CD4-positive, alpha-beta T cell (primary cell): ENCODE measurements at places on chromosomes 4 and X. TPM values are rescaled to one million over a fixed set of nuclear protein-coding genes. Genes with fewer than 3 reads are reported as not detected.

The SLC25A43 gene
- total RNA-seq, result 1.0 TPM

The CLTRN gene
- total RNA-seq, result 0.44 TPM

The USP17L12 gene
- not detected for total RNA-seq

GRCh38 chr4:108320061-108320460 lies 151.3 kb upstream of the LEF1 start:
- no peak overlapping the region for H3K27ac ChIP-seq
- DNase-seq, result no peak
- H3K27me3 ChIP-seq, result no peaks in the 10 kb centered on the region
- H3K4me3 ChIP-seq, result no peak overlapping the region
- no peaks in the 10 kb centered on the region for H3K4me1 ChIP-seq
- no peaks in the 10 kb centered on the region for H3K36me3 ChIP-seq

GRCh38 chr4:183140911-183141320 lies 41.9 kb downstream of the WWC2 start:
- H3K4me3 ChIP-seq, result no peak overlapping the region
- DNase-seq, result no peak
- no peaks in the 10 kb centered on the region for H3K36me3 ChIP-seq

DNA sequence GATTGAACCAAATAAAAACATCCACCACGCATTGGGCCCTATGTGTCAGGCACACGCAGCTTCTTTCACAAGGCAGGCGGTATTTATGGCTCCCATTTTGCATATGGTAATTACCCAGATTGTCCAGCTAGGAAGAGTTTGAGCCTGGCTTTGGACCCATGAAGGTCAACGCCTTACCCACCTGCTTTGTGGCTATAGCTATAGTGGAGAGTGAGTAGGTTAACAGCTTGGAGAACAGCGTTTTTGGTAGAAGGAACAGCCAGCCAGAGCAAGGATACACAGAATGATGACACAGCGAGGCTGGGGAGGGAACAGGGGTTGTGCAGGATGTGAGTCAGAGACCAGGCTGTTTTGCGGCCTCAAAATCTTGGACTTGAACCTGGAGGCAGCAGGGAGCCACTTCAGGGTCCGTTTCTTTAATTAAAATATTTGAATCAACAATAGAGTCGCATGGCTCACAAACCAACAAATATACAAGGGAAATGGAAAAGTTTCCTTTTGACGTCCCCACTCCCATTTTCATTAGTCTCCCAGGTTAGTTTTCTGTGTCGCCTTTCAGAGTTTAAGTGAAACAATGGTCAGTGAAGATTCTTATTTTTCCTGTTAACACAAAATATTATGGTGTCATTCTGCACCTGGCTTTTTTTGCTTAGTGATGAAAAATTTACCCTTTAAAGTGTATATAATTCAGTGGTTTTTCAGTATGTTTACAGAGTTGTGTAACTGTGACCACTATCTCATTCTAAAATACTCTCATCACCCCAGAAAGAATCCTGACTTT lies 118.2 kb upstream of the STX18 start:
- H3K4me3 ChIP-seq, result no peak overlapping the region
- H3K27ac ChIP-seq, result no peak overlapping the region
- DNase-seq, result no peak

DNA sequence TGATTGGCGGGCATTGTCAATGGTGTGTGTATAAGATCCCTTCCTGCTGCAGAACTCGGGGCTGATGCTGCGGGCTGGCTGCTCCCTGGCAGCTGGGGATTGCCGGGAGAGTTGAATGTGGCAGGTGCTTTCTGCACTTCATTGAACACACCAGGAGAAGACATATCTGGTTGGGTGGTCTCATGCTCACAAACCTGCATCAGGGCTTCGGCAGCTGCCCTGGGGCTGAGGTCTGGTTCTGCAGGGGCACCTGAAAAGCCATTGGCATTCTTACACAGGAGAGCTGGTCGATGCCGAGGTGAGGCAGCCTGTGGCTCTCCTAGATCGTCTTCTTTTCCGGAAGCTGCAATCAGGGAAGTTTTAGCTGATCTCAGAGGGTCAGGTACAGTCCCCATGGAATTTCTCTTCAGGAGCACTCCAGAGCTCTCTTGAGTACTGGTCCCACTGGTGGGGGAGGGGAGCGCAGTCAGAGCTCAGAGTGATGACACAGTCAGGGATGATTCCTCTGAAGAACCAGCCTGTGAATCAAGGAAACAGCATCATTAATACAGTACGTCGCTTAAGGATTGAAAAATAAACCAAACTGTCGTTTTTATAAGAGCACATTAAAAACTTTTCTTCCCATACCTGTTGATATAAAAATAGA lies 57.8 kb downstream of the GPRIN3 start:
- H3K4me1 ChIP-seq, result peaks cover 23% of the 10 kb centered on the region
- peaks cover 37% of the 10 kb centered on the region for H3K36me3 ChIP-seq
- H3K4me3 ChIP-seq, result no peak overlapping the region

GRCh38 chrX:21989384-21989783 lies 42.7 kb upstream of the PHEX start:
- H3K36me3 ChIP-seq, result peaks cover 9% of the 10 kb centered on the region
- H3K4me1 ChIP-seq, result peaks cover 3% of the 10 kb centered on the region
- no peaks in the 10 kb centered on the region for H3K27me3 ChIP-seq
- H3K27ac ChIP-seq, result no peak overlapping the region
- no peak overlapping the region for H3K4me3 ChIP-seq

DNA sequence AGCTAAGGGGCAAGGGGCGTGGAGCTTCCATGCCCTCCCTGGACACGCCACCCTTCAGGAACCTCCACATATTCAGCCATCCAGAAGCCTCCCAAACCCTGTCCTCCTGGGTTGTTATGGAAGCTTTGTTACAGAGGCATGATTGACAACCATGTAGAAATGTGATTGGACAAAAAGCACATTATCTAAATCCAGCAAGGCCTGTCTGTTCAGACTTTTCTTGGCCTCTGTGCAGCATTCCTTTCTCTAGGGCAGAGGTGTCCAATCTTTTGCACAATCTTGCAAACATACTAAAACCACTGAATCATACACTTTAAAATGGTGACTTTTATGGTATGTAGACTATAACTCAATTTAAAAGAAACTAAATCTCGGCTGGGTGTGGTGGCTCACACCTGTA lies 12.7 kb downstream of the STEEP1 start:
- H3K27me3 ChIP-seq, result no peaks in the 10 kb centered on the region
- DNase-seq, result no peak
- peaks cover 14% of the 10 kb centered on the region for H3K36me3 ChIP-seq
- H3K27ac ChIP-seq, result no peak overlapping the region
- H3K4me1 ChIP-seq, result no peaks in the 10 kb centered on the region
- no peak overlapping the region for H3K4me3 ChIP-seq
